Brain (organoid and tissue), 16 donors: ENCODE measurements at places on chromosomes 2 and 18. TPM values are rescaled to one million over a fixed set of nuclear protein-coding genes. Genes with fewer than 3 reads are reported as not detected.

The ZAP70 gene
- not detected for polyA plus RNA-seq

The DLGAP1 gene
- 8.0 TPM for polyA plus RNA-seq

The SCN2A gene
- 3.2 TPM for polyA plus RNA-seq

The EHD3 gene
- 14.9 TPM for polyA plus RNA-seq

The TUBB6 gene
- polyA plus RNA-seq = 43.5 TPM

The TUBA4A gene
- polyA plus RNA-seq = 116 TPM

The SNTG2 gene
- polyA plus RNA-seq = 1.9 TPM

The KIF5C gene
- 93.6 TPM for polyA plus RNA-seq

The TGFA gene
- 5.3 TPM for polyA plus RNA-seq
